ENCODE measurements at places on chromosomes 7 and 10.

GRCh38 chr7:134290286-134290685 lies 26.4 kb downstream of the SLC35B4 start:
- no peak for DNase-seq

DNA sequence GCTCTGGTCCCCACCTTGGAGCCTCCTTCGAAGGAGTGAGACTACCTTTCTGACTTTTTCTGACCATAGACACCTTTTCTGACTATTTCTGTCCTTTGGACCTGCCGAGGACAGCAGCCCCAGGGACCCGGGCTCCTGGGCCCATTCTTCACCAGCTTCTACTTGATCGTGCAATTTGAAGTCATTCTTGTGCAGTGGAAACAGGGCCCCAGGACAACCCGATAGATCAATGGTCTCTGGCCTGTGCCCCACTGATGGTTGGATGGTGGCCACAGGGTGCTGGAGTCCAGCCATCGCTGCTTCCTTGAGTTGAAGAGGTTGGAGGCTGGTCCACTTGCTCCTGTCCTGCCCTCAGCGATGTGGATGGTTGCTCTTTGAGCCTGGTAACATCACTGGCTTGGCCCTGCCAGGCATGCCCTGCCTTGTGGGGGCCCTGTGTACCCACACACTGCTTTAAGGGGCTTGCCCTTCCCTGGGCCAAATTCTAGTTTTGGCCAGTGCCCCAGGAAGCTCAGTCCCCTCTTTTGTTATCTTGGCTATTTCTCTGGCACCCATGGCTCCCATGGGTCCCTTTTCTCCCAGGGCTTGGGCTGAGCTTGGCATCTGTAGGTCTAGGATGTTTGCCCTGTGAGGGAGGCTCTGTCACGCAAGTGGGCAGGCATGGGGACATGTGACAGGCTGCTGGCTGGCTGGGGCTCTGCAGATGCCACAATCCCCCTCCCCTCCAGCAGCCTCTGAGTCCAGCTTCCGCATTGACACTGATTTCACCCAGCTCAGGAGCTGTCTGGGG lies 375.6 kb upstream of the NUPR2 start:
- no peak for DNase-seq

GRCh38 chr10:52801947-52802346 lies 29.4 kb upstream of the MBL2 start:
- no peak for DNase-seq

GRCh38 chr10:33071857-33072256 lies 113.8 kb upstream of the ITGB1 start:
- no peak for DNase-seq

GRCh38 chr10:72274213-72274729 lies 547 bp downstream of the DDIT4 start:
- no peak for DNase-seq
